ENCODE measurements at places on chromosomes 3 and 15.
A peak's percentile ranks its signal among the peaks of the same experiment; 100 is the strongest.

- no peak for DNase-seq
Observed at GRCh38 chr3:20064796-20065564, 24.7 kb downstream of the KAT2B start.

- no peak for DNase-seq
Observed at GRCh38 chr15:77004189-77004588, 9.3 kb downstream of the PSTPIP1 start.

DNA sequence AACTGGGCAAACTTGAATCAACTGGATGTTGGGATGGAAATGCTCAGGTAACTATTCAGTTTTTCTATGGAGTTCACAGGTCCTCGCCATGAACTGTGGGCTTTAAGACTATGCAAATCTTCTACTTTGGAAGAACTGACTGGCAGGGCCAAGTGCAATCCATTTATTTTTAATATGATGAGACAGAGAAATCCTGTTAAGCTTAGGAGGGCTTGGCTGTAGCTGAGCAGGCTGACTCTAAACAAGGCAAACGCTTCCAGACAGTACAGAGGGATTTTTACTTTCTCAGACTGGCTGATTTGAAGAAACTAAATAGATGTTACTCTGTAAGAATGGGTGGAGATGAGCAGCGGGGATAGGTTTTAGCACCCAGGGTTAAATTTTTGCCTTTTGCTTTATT is 194.2 kb upstream of the ICE2 start:
- no peak for DNase-seq

GRCh38 chr3:32384938-32385337 is 6.7 kb upstream of the CMTM7 start:
- DNase-seq: no peak

GRCh38 chr3:194386648-194387047 is 12.4 kb downstream of the GP5 start:
- no peak for DNase-seq

- DNase-seq: no peak
Observed at GRCh38 chr15:101113114-101114005, 138.5 kb downstream of the CHSY1 start.

GRCh38 chr3:67661089-67661488 is 6.7 kb upstream of the SUCLG2 start:
- DNase-seq: no peak

- DNase-seq: no peak
Observed at GRCh38 chr15:30042556-30042955, 40.2 kb upstream of the GOLGA8J start.

- DNase-seq: no peak
Observed at GRCh38 chr15:99717161-99718009, 15.9 kb downstream of the LYSMD4 start.

DNA sequence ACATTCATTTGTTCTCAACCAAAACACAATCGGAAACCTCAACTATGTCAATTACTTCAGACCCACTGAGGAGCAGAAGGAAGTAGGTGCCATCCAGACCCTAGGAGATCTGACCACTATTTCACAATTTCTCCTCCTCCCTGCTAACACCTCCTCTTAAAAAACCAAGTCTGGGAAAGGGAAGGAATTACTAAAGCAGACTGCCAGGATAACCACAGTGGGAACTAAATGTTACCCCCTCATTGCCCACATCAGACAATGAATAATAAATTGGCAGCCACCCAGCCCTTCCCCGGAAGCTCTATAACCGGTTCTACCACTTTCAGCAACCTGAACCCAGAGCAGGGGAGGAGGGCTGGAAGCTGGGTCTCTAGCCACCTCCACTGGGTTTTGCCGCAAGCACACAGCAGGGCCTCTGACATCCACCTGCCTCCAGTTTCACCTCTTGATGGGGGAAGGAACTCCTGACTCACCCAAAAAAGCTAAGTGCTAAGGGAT is 17.6 kb downstream of the C15orf62 start:
- peak; percentile 16 for DNase-seq

- no peak for DNase-seq
Observed at GRCh38 chr15:31179693-31180092, 78.2 kb upstream of the TRPM1 start.

DNA sequence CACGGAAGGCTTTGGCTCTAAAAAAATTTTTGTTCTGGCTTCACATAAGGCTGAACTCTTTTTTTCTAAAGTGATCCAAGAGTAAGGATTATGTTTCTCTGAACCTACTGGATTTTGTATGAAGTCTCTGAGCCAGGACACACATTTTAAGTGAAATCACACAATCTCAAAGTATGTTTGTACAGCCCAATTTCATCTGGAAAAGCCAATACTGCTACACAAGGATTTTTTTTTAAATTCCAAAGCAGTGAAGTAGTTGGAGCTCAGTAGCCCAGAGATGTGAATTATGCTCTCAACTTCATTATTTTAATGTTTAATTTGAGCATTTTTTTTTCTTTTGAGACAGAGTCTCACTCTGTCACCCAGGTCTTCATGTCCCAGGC is 243.9 kb downstream of the FAM43A start:
- no peak for DNase-seq

GRCh38 chr3:187447737-187448136 is 79.6 kb downstream of the RTP4 start:
- no peak for DNase-seq

GRCh38 chr15:95078003-95078402 is 846.6 kb downstream of the MCTP2 start:
- DNase-seq: no peak

DNA sequence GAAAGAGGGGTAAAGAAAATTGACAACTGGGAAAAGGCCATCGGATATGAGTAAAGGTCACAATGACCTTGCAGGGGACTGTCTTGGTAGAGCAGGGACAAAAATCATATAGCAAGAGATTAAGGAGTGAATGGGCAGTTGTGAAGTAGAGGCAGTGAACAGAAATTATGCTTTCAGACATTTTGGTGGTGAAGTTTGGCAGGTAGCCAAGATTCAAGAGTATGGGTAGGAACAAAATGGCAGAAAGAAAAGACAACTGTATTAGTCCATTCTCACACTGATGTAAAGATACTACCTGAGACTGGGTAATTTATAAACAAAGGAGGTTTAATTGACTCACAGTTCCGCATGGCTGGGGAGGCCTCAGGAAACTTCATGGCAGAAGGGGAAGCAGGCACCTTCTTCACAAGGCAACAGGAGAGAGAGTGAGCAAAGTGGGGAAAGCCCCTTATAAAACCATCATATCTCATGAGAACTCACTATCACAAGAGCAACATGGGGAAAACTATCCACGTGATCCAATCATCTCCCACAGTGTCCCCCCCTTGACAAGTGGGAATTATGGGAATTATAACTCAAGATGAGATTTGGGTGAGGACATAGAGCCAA is 84.0 kb downstream of the CGNL1 start:
- DNase-seq: no peak

- no peak for DNase-seq
Observed at GRCh38 chr15:100926971-100927756, 8.0 kb downstream of the LRRK1 start.

DNA sequence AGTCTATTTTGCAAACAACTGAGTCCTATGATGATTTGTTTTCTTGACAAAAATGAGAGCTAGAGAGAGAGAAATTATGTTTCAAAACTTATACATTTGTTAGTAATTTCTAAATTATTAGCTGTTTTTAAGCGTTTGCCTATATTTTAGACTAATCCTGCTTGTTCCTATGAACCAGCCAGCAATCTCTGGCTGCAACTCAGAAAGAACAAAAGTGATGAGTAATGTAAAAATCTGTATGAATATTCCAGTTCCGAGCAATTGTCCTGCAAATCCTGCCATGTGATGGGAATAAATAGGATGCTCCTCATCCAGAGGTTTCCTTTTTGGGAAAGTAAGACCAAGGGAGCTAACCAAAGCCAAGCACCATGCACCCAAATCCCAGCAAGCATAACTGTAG is 228.3 kb upstream of the GBE1 start:
- no peak for DNase-seq

DNA sequence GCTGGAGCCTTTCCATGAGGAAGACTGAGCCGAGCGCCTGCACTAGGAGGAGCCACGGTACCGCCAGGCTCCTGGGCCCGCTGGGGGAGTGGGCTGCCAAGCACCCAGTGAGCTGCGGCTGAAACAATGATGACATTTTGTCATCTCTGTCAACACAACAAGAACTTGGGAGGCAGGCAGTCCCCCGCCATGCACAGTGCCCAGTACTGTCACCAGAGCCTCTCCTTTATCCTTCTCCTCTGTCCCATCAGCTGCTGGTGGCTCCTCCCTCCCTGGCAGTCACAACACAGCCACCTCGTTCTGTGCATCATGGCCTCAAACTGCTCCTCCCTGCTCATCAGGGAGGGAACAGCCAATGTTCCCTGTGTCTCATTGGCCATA is 34.0 kb upstream of the PCSK6 start:
- DNase-seq: no peak

- no peak for DNase-seq
Observed at GRCh38 chr3:115916866-115917265, 293.6 kb downstream of the GAP43 start.

DNA sequence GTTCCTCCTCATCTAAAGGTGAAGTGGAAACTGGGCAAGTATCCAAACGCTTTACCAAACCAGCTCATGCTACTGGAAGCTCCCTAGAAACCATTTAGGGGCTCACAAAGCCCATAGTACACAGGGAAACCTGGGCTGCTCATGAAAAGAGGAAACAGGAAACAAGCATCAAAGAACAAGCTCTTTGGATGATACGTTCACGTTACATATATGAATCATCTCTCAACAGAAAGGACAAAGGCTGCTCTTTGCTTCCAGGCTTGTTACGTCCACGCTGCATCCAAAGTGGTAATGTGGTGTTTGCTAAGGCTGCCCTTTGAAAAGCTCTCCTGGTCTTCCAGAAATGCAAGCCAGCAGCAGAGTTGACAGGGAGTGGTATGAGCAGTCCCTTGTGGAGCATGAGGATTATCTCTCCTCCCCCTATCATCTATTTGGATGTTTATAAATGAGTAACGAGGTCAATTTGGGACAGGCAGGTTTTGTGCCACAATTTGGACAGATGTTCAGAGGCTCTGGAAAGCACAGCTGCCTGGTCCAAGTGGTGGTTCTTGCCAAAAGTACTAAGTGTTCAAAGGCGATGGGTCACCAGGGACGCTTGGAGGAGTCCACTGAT is 98.0 kb upstream of the RORA start:
- DNase-seq: no peak

DNA sequence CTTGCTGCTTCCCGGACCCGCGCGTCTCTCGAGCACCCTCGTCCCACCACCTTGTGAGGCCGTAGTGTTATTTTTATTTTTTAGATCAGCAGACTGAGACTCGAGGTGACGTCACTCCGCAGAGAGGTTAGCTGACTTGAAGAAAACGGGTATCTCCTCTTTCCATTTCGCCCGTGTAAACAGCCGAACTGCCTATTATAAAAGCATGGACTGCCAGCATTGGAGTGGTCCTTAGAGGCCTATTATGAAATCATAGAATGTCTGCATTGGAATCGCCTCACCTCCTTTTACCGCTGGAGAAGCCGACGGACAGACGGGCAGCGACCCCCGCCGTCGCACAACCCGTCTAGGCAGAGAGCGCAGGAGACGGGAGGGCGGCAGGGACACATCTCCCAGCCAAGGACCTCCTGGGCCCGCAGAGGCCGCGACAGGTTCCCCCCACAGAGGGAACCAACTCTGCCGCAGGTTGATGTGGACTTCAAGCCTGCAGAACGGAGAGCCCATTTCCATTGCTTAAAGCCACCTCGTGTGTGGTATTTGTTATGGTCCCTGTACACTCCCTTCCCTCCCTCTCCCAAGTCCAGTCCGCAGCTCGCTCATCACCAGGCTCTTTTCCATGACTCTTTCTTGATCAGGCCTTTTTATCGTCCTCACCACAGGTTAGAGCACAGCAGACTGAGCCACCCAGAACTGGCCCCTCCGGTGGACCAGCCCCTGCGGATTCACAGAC is 540 bp upstream of the PPP1R2 start:
- no peak for DNase-seq

DNA sequence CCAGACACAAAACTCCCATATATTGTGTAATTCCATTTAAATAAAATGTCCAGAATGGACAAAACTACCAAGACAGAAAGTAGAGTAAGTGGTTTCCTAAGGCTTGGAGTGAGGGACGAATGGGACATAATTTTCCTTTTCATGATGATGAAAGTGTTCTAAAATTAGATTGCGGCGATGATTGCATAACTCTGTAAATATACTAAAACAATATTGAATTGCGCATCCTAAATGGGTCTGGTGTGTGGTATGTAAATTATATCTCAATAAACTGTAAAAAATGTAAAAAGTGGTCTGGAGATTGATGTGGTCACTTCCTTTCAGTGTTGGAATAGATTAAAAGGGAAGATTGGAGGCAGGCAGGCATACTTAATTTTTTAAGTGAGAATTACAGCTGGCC is 105.9 kb upstream of the KCNAB1 start:
- no peak for DNase-seq

DNA sequence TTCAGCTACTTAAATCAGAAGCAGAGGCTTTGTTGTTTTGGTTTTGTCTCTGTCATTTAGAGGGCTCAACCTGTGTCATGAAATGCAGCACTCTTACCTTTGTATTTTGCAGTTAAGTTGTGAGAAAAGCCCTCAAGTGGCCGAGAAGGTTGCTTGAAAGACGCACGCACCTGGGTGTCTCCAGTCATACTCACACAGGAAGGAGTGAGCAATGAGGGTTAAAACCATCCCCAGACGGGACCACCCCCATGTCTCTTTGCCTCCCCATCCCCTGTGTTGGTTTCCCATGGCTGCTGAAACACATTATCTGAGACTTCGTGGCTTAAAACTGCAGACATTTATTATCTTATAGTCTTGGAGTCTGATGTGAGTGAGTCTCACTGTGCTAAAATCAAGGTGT is 376.1 kb upstream of the CFAP20DC start:
- peak; percentile 3 for DNase-seq

DNA sequence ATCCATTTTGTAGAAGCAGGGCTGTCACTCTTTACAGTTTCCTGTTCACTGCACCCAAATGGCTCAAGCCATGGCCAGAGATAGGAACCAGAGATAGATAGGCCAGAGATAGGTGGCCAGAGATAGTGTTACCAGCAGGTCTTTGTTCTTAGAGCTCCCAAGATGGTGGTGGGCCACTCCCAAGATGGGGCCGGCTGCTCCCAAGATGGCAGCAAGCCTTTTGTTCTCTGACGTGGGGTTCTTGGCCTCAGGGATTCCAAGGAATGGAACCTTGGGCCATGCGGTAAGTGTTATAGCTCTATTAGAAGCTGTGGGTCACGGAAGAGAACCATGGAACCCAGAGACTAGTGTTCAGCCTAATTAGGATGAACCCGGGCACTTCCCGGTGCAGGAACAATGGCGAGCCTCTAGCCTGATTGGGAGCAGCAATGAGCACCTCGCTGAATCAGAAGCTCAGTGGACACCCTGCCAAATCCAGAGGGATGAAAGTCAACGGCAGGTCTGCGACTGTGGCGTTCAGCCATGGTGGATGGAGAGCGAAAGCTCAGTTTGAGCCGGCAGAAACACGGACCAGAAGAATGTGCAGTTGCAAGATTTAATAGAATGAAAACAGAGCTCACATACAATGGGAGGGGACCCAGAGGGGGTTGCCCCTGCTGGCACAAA is 45.0 kb upstream of the CD96 start:
- DNase-seq: no peak

DNA sequence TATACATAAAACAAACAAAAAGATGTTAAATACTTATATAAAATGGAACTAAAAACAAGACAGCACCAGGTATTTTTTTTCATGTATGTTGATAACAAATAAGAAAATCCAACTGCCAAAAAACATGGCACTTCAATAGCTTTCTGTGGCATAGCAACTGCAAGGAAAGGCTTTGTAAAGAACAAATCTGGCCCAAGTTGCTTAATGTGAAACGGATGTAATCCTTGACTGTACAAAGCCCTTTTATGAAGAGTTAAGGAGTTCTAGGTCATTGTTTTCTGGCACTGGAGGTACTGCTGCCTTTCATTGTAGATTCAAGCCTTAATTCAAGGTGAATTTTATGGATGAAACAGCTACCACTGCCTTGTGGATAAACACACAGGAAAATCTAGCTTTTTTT is 68.8 kb upstream of the SLC12A8 start:
- DNase-seq: no peak
